SJCRH30 (cell line): ENCODE measurements at places on chromosomes 5 and 9. TPM values are rescaled to one million over a fixed set of nuclear protein-coding genes. Genes with fewer than 3 reads are reported as not detected.

The DAB2 gene
- 18.4 and 19.1 TPM in 2 replicates for total RNA-seq

The IL17B gene
- total RNA-seq = 1.5 and 3.3 TPM in 2 replicates

The SLCO6A1 gene
- total RNA-seq = not detected in 2 replicates

The PCDHGA5 gene
- 4.7 and 6.9 TPM in 2 replicates for total RNA-seq

The CTNND2 gene
- not detected in 2 replicates for total RNA-seq

The DRD1 gene
- total RNA-seq = not detected in 2 replicates

The ZNF618 gene
- 16.1 and 19.3 TPM in 2 replicates for total RNA-seq

The CMBL gene
- not detected in 2 replicates for total RNA-seq

DNA sequence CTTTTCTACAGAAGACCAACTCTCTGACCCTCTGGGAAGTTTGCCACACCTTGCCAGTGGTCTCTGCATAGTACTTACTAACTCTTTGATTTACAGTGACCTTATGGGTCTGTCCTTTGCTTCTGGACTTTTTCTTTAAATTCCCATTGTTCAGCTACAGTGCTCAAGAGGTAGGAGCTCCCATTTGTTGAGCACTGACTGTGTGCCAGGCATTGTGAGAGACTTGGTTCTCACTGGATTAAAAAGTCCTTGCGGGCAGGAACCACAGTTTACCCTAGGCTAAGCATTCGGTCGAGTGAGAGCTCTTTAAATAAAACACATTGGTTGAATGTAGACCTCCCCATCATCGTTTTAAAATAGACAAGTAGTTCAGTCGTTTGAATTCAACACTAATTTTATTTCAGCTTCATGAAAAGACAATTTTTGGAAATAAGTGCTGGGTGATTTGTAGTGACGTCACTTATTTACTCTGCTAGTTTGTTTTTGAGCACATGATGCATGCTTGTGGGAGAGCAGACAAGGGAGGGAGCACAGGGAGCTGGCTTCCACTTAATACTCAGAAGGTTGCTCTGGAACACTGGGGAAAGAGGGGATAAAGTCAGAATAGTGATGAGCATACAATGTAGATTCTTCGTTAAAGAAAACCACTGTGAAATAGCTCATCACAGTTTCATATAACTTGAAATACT is 27.1 kb downstream of the RASGRF2 start:
- no peaks in the 10 kb centered on the region for H3K36me3 ChIP-seq
- no peaks in the 10 kb centered on the region for H3K27me3 ChIP-seq
- no peak for DNase-seq
- no peak overlapping the region for H3K27ac ChIP-seq
- H3K4me1 ChIP-seq = peaks cover 17% of the 10 kb centered on the region
- H3K4me3 ChIP-seq = no peak overlapping the region

DNA sequence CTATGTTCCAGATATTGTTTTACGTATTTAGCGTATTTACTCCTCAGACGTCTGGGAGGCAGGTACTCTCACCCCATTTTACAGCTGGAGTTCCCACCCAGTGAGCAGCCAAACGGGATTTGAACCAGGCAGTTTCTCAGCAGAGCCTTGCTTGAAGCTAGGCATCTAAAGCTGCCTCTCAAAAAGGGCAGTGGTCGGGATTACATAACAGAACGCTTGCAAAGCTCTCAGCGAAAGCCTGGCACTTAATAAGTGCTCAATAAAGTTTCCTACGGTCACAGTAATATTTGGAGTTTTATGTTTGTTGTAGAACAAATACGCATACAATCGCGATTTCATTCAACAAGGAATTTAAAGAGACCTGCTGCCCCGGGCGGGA is 286 bp upstream of the BSPRY start:
- no peak for DNase-seq
- H3K36me3 ChIP-seq = no peaks in the 10 kb centered on the region
- H3K4me1 ChIP-seq = peaks cover 10% of the 10 kb centered on the region
- H3K27ac ChIP-seq = no peak overlapping the region
- H3K27me3 ChIP-seq = peaks cover 7% of the 10 kb centered on the region; the same call in 1 of the 2 replicates

GRCh38 chr5:65213921-65214525 is 267.7 kb downstream of the ADAMTS6 start:
- no peak overlapping the region for H3K27ac ChIP-seq
- peak; percentile 53 for DNase-seq
- H3K36me3 ChIP-seq = 0 out of 2 replicates have a peak, but pooled peaks cover 3% of the 10 kb centered on the region

DNA sequence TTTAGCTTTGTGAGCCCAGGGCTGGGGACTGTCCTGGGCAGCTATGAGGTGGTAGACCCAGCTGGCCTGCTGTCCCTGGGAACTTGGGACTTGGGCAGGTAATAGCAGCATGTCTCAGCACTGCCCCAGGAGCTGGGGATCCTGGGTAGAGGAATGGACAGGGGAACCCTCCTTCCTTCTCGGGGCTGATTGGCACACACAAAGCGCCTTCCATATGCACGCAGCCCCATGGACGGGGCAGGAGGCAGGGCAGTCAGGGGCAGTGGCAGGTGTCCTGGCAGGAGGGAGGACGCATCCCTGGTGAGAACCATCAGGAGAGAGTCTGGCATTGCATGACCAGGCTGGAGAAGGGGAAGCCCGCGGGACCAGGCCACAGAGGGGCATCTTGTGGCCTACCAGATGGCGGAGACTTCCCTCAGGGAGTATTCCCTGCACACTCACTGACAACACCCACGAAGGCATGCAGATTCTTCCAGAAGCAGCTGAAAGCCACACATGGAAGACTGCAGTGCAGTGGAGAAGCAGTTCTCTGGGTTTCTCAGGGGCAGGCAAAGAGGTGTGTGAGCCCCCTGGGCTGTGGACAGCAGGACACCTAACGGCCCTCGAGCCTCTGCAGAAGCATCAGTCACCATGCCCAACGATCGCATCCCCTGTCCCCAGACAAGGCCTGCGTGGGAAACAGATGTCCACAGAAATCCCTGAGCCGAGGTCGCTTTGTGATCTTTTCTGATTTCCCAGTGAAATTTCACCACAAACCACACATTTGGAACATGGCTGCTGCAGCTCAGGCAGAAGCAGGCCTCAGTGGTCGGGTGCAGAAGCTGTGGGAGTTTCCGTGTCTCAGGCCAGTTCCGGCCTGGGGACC is 7.0 kb upstream of the NKD2 start:
- no peak overlapping the region for H3K4me3 ChIP-seq
- DNase-seq = no peak
- peaks cover 3% of the 10 kb centered on the region; the same call in 1 of the 2 replicates for H3K4me1 ChIP-seq
- no peak overlapping the region for H3K27ac ChIP-seq
- no peaks in the 10 kb centered on the region for H3K27me3 ChIP-seq

GRCh38 chr9:135106551-135107270 is 19.2 kb downstream of the OLFM1 start:
- H3K4me3 ChIP-seq = no peak overlapping the region
- H3K4me1 ChIP-seq = no peaks in the 10 kb centered on the region
- no peaks in the 10 kb centered on the region for H3K36me3 ChIP-seq
- no peak overlapping the region for H3K27ac ChIP-seq
- peaks cover 84% of the 10 kb centered on the region for H3K27me3 ChIP-seq

DNA sequence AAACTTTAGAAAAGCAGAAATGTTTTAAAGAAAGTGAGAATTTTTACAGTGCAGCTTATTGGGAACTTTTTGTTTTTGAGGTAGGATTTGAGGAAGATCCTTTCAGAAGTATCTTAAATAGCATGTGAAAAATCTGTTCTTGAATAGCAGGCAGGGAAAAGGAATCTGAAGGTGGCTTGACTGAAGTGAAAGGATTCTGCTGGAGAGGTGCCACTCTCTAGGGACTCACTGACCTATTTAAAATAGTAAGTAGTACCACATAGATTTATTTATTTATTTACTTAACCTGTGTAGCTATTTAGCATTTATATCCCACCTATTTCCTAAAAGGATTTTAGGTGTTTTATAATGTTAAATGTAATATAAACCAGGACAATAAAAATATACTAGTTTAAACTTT is 69.1 kb downstream of the NIPBL start:
- no peak for DNase-seq
- no peaks in the 10 kb centered on the region for H3K36me3 ChIP-seq
- 0 out of 2 replicates have a peak, but pooled peaks cover 7% of the 10 kb centered on the region for H3K4me1 ChIP-seq
- H3K27me3 ChIP-seq = no peaks in the 10 kb centered on the region
- no peak overlapping the region for H3K27ac ChIP-seq

- peaks cover 8% of the 10 kb centered on the region; the same call in 1 of the 2 replicates for H3K4me1 ChIP-seq
- peak within 1 kb of the TSS; percentile 79 for H3K4me3 ChIP-seq
- no peak within 1 kb of the TSS for H3K27ac ChIP-seq
Measured at GRCh38 chr9:114505187-114506081, at the start of gene WHRN. Gene WHRN (minus strand): TSS chr9:114505473. CDS start chr9:114504801, 672 bp downstream.

- no peak overlapping the region for H3K27ac ChIP-seq
- H3K4me1 ChIP-seq = no peaks in the 10 kb centered on the region
- no peaks in the 10 kb centered on the region for H3K36me3 ChIP-seq
- H3K4me3 ChIP-seq = no peak overlapping the region
- DNase-seq = no peak
- peaks cover 6% of the 10 kb centered on the region; the same call in 1 of the 2 replicates for H3K27me3 ChIP-seq
Measured at GRCh38 chr5:168342151-168342825, 50.8 kb downstream of the WWC1 start.

DNA sequence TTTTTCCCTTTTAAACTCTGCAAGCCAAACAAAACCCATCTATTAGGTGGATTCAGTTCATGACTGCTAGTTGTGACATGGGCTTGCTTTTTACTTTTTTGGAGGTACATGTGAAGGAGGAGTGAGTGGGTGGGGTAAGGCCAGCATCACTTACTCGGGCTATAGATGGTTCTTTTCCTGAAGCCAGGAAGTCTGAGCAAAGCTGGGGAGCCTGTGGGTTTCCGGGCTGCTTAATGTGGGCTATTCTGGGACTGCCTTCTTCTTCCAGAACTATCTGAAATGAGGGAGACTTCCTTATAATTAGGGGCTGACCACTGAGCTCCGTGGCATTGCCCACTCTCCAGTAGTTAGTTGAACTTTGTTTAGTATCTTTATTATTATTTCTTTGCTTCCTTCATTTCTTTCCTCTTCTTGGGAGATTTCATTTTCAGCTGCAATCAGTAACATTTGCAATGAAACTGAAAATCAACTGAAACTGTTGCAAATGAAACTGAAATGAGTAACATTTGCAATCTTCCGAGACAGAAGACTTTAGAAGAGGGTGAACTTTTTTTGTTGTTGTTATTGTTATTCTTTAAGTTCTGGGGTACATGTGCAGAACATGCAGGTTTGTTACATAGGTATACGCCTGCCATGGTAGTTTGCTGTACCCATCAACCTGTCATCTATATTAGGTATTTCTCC is 204.9 kb downstream of the LRRC70 start:
- no peak overlapping the region for H3K4me3 ChIP-seq
- H3K27ac ChIP-seq = no peak overlapping the region
- no peaks in the 10 kb centered on the region for H3K36me3 ChIP-seq

DNA sequence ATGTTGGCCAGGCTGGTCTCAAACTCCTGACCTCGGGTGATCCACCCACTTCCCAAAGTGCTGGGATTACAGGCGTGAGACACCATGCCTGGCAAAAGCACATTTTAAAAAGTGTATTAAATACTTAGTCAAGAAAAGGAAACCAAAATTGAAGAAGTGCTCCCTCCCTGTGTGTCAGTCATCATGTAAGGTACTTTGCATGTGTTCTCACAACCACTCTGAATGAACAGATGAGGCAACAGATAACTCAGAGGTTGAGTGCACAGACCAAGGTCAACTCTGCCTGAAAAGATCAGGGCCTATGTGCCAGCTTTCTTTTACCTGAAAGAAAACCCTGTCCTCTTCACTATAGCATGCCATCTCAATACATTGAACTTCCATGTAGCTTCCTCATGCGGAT is 289.7 kb downstream of the MRPS30 start:
- no peak overlapping the region for H3K4me3 ChIP-seq
- no peaks in the 10 kb centered on the region for H3K4me1 ChIP-seq
- no peak overlapping the region for H3K27ac ChIP-seq
- DNase-seq = no peak
- peaks cover 3% of the 10 kb centered on the region; the same call in 1 of the 2 replicates for H3K27me3 ChIP-seq
- H3K36me3 ChIP-seq = no peaks in the 10 kb centered on the region

- H3K4me3 ChIP-seq = no peak overlapping the region
- no peak overlapping the region for H3K27ac ChIP-seq
- H3K4me1 ChIP-seq = no peaks in the 10 kb centered on the region
- no peak for DNase-seq
- no peaks in the 10 kb centered on the region for H3K27me3 ChIP-seq
- H3K36me3 ChIP-seq = no peaks in the 10 kb centered on the region
Measured at GRCh38 chr5:90621848-90622247, 63.3 kb downstream of the ADGRV1 start.

- no peak overlapping the region for H3K4me3 ChIP-seq
- no peaks in the 10 kb centered on the region for H3K27me3 ChIP-seq
- H3K27ac ChIP-seq = no peak overlapping the region
Measured at GRCh38 chr5:39977066-39977655, 552.4 kb upstream of the DAB2 start.

GRCh38 chr9:127095411-127095810 is 27.0 kb downstream of the ANGPTL2 start:
- H3K36me3 ChIP-seq = peaks cover 5% of the 10 kb centered on the region; the same call in 1 of the 2 replicates
- no peaks in the 10 kb centered on the region for H3K4me1 ChIP-seq
- no peak for DNase-seq
- H3K27me3 ChIP-seq = no peaks in the 10 kb centered on the region

DNA sequence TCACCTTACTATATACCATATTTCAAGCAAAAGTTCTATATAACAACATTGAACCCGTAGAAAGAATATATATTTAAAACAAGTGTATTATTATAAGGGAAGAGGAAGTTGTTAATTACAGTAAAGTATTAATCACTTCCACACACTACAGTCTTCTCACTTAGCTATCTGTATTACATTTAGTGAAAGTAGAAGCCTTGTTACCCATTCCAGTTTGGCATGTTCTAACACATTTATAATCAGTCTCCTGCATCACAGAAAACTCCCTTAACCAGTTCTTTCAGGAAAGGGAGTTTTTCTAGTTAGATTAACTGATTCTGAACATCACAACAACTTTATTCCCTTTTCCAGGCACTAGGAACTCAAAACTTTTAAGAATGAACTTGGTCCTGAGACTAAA is 6.9 kb downstream of the RAB14 start:
- H3K27me3 ChIP-seq = no peaks in the 10 kb centered on the region
- peaks cover 8% of the 10 kb centered on the region for H3K36me3 ChIP-seq
- H3K4me3 ChIP-seq = no peak overlapping the region

DNA sequence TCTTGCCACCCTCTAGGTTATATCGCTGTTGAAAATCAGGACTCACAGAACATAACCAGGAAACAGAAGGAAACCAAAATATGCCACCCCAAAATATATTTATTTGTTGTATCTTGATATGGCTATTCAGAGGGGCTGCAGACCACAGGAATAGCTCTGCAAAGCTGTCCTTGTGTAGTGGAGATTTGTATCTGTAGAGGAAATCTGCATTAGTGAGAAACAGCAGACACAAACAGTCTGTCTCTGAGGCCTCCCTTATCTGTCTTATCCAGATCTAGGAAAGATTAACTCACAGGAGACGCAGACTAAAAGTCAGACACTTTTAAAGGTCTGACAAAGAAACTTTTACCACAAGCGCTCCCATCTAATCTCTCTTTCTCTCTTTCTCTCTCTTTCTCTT is 54.1 kb upstream of the CEMIP2 start:
- peak; percentile 30 for DNase-seq
- H3K4me3 ChIP-seq = no peak overlapping the region
- peaks cover 13% of the 10 kb centered on the region for H3K4me1 ChIP-seq
- no peaks in the 10 kb centered on the region for H3K27me3 ChIP-seq

GRCh38 chr5:83072966-83073365 is 4.2 kb downstream of the TMEM167A start:
- no peaks in the 10 kb centered on the region for H3K27me3 ChIP-seq
- no peak overlapping the region for H3K27ac ChIP-seq
- H3K36me3 ChIP-seq = peaks cover 7% of the 10 kb centered on the region
- H3K4me3 ChIP-seq = no peak overlapping the region
- no peak for DNase-seq
